Right ventricle myocardium superior (tissue), 1 donor: ENCODE measurements at places on chromosomes 7 and 10. TPM values are rescaled to one million over a fixed set of nuclear protein-coding genes. Genes with fewer than 3 reads are reported as not detected.

DNA sequence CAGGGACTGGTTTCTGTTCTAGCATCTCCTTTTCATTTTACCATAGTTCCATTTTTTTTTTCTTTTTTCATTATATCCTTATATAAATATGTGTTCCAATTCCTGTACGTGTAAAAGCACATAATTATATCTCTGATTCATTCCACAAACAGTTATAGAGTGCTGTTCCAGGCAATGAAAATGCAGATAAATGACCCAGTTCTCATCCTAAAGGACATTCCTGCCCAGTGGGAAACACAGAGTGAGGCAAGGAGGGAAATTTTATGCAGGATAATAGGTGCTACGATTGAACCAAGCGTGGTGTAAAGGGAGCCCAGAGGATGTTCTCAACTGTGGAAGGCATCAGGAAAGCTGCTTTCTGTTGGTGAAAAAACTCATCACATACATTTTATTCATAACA lies 408.1 kb downstream of the GATA3 start:
- DNase-seq = no peak

DNA sequence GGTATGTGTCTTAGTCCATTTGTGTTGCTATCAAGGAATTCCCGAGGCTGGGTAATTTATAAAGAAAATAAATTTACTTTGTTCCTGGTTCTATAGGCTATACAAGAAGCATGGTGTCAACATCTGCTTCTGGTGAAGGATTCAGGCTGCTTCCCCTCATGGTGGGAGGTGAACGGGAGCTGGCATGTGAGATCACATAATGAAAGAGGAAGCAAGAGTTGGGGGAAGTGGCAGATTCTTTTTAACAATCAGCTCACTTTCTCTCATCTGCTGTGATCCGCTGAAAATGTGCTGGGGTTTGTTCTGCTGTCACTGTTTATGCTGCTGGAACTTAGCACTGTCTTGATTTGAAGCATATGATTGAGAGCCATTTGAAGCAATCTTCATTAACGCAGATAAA lies 730.0 kb upstream of the SORCS1 start:
- no peak for DNase-seq

DNA sequence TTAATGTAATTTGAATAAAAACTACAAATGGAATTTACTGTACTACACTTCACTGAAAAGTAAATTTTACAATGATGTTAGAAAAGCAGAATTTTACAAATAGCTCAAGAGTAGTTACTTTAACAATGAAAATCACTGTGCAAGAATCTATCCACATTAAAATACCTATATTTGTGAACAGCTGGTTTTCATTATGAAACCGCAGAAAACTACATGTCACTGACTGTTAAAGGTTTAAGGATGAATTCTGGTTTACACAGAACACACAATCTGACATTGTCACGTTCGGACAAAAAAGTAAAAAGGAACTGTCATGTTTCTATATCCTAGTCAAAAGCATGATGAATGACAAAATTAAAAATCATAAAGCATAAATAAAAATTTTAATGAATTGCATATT lies 415.3 kb upstream of the PRKCQ start:
- DNase-seq = no peak

DNA sequence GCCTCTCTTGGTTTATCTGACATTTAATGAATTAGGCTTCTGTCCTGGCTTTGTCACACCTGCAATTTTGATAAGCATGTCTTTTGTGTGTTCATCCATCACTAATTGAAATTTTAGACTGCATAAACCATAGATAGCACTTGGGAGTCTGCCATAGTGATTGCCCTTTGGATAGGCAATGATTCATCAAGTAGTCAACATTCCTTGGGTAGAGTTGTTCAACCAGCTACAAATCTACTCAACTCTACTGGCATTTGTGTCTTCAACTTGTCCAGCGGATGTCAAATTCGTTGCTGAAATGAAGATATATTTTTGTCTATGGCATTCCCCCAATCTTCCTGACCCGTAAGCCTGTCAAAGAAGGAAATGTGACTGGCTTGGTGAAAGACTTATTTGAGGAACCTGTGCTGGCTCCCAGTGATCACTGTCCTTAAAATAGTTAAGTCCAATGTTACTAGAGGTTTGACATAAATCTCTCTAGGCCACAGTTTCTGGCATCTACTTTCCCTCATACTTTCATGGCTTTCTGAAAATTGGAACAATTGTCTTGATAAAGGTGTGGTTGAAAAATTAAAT lies 33.7 kb upstream of the CREB5 start:
- DNase-seq = no peak

The XRCC2 gene
- 0.38 TPM for total RNA-seq

The WNT16 gene
- not detected for total RNA-seq

The SLC26A3 gene
- not detected for total RNA-seq

The ATOH7 gene
- not detected for total RNA-seq

The PDAP1 gene
- total RNA-seq = 97.7 TPM

The TMEM26 gene
- 0.54 TPM for total RNA-seq
